NCI-H187 (cell line): ENCODE measurements at places on chromosomes 2 and 18.
A peak's percentile ranks its signal among the peaks of the same experiment; 100 is the strongest.

DNA sequence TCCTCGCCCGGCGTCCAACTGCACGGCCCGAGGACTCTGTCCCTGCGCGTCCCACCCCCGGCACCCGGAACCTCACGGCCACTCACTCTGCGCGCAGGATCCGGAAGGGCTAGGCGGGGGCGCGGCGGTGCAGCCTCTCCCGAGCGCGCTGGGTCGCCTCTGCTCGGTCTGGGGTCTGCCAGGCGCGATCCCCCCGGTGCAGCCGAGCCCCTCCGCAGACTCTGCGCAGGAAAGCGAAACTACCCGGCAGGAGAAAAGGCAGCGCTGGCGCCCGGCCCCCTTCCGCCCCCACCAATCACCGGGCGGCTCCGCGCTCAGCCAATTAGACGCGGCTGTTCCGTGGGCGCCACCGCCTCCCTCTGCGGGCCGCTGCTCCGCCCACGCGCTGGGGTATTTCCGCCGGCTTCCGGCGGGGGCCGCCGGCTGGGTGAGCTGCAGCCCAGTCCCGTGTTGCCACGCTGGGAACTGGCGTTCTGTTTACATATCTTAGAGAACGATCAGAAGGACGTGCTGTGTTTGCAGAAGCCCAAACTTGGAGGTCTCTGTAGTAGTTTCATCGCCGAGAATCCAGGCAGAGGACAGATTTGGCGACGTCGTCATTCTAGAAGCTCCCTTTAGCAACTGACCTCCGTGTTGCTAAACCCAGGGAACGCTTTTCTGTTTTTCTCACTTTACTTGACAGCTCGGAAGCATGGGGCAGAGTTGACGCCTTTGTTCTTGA, at the start of gene STAT1:
Gene STAT1, minus strand, starts transcription at position 240 of the 721 bp plus-strand sequence. CDS start 4,168 bp downstream, outside the sequence.
- DNase-seq, result peak; percentile 73

DNA sequence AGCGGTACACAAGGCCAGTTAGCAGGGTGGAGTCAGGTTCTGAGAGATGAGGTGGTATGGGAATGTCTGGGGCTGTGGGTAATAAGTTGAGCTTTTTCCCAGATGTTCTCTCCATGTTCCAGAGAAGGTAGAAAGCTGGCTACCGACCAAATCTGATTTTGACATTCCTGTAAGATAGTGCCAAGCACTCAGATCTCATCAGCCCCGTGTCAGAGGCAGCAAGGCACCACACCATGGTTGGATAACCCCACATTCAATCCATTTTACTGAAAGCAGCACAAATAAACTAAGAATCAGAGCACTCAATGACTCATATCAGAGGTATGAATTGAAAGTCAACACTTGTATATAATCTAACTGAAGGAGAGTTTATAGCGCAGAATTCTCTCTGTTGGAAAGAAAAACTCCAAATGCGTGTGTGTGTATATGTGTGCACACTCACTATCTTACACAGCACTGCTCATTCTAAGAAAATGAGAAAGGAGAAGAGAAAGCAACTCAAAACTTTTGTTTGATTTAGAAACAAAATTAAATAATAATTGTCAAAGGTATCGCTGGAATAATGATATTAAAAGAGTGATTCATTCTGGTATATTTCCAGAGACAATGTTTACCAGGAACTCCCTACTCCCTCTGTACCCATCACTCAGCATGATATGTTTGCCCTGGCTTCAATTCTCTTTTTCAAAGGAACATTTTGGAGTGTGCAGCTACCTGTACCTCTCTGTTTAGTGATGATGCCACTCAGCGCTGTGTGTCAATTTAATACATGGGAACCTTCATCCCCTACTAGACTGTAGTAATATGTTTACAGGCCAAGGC, 375.1 kb upstream of the ID2 start:
- no peak for DNase-seq

DNA sequence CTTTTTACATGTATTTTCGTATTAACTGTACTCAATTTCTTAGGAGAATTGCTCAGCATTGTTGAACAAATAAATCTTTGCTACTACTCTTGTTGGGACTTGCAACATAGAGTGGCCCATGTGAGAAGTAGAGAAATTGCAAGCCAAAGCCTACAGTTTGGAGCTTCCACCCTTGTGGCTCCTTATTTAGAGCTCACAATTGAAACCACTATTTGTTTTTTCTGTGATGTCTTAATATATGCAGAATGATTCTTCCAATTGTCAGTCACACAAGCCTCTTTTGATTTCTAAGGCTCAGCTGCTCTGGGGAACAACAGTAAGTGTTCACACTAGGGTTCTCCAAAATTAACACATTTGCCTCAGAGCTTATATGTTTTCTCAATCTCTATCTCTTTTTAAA, 60.2 kb upstream of the GALNT13 start:
- no peak for DNase-seq

DNA sequence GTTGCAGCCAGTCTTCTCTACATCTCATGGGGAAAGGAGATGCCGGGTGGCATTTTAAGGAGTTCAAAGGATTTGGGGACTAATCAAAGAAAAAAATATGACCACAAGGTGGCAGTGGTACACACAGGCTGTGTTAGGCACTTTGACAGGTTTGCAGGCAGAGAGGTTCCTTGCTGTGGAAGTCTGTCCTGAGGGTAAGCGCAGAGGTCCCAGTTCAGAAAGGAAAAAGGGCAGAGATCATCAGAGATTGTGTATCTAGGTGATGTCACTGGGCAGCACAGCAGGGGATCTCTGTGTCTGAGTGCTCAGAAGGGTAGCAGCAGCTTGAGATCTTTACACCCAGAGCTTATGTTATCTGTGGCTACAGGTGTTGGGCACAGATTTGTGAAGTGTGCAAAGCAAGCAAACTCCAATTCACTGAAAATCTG, 231.4 kb downstream of the LRRTM1 start:
- peak; percentile 7 for DNase-seq

DNA sequence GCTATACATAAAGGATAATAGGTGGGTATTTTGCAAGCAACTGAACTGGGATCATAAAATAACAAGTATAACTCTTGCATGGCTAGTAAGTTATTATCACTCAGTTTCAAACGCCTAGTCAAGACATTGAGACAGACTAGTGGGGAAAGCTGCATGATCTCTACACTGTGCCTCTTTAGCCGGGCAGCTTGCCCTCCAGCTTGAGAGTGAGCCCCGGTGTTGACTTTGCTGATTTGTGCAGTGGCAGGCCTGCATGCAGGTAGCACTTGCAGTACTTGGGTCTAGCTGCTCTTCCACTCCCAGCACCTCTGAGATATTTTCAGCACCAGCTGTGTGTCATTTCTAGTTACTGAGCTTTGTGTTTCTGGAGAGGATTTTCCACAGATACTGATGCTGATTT, 118.8 kb upstream of the DAPL1 start:
- no peak for DNase-seq

- no peak for DNase-seq
Observed at GRCh38 chr2:168091986-168092385, 155.4 kb downstream of the STK39 start.

DNA sequence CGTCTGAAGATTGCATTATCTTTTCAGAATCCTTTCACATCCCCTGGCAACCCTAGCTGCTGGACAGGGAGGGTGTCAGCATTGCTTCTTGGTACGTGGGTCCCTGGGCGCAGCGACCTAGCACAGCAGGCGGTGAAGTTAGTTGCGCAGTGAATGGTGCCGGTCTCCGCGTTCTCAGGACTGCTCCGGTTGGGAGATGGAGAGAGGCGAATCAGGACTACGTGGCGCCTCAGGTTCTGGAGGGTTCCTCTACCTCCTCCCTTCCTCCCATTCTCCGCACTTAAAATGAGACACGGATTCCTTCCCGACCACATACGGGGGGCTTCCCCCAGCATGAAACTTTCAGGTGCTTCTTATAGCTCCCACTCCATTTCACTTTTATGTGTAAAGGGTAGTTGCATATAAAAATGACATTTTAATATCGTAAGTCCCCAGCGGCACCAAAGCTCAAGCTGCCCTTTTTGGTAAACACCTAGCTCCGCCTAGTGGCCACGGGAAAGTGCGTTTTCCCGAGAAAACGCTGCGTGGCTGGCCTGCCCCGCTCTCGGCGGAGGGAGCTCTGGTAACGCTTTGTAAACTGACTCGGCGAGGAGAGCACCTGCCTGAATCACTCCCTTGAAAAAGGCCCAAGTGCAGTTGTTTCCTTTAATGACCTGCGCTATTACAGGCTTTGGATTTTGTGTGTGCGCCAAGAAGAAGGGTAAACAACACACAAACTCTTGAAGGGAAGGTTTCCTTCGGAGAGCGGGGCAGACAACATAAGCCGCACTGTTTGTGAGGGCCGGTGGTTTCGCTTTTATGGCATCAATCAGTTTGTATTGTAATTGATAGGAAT, 32.9 kb upstream of the INHBB start:
- peak; percentile 47 for DNase-seq
